ENCODE measurements at places on chromosomes 16 and 17.

DNA sequence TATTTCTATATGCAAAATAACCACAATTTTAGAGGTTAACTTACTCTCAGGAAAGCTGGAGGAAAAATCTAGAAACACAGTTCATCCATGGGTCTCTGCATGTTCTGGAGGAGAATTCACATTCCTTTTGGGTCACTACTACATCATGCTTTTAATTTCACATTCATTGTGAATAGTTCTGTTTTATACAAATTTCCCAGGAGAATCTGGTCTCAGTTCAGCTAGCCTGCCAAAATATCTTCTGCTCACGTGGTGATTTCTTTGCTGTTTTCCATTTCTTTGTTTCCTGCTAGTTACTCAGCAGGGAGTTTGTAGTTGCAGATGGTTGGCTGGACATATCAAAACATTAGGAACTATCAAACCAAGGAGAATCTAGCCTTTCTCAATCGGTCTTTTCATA, at the start of gene ABCA9:
Gene ABCA9 (minus strand): TSS at position 106 of the 400 bp plus-strand sequence. CDS start 9,801 bp downstream, outside the sequence.
- DNase-seq: no peak

DNA sequence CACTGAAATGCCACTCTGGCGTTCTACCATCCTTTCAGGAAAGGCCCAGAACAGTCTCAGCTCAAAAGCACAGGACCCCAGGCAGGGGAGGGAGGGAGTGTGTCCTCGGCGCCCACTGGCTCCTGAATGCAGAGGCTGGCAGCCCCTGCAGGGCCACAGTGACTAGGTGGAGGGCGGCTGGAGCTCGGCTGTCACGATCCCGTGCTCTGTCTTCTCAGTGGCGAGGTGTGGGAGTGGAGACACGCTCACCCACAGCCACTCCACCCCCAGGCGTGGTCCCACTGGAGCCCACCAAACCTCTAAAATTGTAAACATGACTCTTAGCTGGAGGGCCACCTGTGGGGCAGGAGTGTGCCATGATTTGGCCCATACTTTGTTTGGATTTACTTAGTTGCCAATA, 16.4 kb upstream of the FASN start:
- DNase-seq: no peak

DNA sequence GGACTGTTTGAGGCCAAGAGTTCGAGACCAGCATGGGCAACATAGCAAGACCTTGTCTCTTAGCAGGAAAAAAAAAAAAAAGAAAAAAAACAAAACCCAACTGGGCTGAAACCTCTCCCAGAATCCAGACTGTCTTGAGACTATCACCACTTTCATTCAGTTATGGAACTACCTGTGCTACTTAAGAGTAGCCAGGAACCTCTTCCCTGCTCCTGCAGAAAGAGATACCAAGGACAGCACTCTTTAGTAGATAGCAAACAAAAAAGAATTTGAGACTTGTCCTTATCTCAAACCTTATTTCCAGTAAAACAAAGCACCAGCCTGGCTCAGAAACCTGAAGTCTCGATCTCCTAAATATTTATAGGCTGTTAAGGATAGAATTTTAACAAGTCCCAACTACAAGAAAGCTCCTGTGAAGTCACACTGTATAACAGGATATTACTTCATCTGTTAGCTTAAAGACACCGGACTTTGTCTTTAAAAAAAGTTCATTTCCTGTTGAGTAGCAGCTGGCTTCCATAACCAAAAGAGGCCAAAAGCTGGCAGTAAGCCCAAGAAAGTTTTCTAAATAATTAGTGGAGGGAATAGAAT, 5.1 kb downstream of the CDR2 start:
- peak; percentile 45 for DNase-seq

DNA sequence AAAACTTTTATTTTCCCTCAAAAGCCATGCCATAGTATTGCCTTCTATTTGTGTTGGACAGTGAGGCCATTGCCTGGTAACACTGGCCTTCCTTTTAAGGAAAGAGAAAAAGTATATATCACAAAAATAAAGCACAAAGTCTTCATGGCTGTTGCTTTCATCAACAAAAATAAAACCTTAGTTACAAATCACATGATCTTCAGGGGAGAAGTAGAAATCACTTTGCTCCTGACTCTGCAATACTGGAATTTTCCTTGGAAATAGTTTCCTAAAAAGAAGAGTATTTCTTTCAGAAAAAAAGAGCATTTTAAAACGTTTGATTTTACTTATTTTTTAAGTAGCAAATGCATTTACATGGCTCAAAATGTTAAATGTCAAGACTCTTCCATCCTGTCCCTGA, 41.9 kb downstream of the FAM20A start:
- DNase-seq: peak; percentile 28

- DNase-seq: no peak
These were observed 17.0 kb downstream of the KSR1 start for GRCh38 chr17:27473190-27473747.

- peak; percentile 81 for DNase-seq
These were observed 6.0 kb upstream of the CCL1 start for GRCh38 chr17:34368946-34369500.

All from suppressor macrophage (primary cell).